ENCODE measurements at places on chromosomes 4 and X.

GRCh38 chrX:10052906-10053625 is 85.9 kb downstream of the CLDN34 start:
- no peak for DNase-seq

- no peak for DNase-seq
Measured at GRCh38 chrX:2552621-2553201, 51.9 kb upstream of the DHRSX start.

DNA sequence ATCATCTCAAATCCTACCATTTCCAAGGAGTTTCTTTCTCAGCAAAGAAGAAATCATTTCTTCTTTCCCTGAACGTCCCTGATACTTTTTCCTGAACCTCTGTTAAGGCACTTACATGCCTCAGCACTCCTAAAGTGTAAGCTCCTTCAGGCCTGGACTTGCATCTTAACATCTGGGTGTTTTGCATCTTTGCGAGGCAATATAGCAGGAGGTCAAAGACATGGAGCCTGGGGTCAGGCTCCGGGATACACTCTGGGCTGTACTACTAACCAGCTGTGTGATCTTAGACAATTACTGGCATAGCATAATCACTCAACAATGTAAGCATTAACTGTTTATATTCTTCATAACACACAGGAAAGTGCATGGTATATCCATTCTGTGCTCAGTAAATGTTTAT is 275.5 kb upstream of the BOD1L1 start:
- DNase-seq, result no peak

GRCh38 chr4:23614284-23614892 is 275.5 kb downstream of the PPARGC1A start:
- DNase-seq, result no peak

GRCh38 chr4:188127214-188127874 is 11.9 kb upstream of the TRIML1 start:
- DNase-seq, result no peak

- no peak for DNase-seq
Measured at GRCh38 chr4:2417226-2417764, 1.1 kb downstream of the ZFYVE28 start.

DNA sequence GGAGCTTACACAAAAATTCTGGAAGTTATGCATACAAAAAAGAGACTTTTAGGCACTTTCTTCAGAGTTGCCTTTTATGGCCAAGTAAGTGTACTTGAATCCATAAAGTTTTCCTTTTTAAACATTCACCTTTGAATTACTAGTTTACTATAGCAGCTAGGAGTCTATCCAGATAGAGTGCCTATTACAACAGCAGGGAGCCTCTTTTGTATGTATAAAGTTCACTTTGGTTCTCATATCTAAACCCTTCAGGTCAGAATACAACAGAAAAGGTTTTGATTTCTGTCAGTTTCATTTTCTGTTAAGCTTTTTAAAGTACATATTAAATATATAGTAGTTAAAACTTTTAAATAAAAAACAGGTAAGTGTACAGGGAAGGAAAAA is 51.4 kb upstream of the IL13RA1 start:
- no peak for DNase-seq

DNA sequence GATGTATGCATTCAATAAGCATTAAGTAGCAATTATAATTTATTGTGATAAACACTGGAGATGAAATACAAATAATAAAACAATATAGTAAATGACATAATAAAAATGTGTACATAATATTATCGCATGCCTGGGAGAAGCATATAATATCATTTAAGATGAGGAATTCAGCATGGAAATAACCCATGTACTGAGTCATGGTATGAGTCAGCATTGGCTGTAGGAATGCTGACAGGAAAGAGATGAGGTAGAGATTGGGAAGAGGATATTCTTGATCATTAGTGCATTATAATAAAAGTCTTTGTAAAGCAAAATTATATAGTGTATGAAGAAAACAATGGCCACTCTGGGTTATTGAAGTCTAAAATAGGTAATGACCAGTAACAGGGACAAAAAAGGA is 82.8 kb downstream of the MAGEB10 start:
- no peak for DNase-seq

DNA sequence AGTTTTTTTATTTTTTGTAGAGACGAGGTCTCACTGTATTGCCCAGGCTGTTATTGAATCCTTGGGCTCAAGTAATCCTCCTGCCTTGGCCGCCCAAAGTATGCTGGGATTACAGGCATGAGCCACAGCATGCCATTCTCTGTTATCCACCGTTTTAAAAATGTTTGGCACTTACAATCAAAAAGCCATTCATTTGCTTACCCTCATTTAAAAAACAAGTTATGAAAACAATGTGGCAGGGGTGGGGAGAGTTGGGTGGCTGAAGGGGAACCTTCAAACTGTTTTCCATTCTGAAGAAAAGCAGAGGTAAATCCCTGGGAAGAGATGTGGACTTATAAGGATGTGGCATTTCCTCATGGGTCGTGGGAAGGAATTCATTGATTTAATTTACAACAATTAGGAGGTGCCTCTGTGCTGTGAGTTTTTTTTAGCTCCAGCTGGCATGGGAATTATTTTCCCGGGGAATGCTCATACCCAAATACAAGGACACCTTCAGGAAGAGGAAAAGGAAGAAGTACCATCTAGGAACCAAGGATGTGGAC is 103.5 kb downstream of the MID1 start:
- no peak for DNase-seq

DNA sequence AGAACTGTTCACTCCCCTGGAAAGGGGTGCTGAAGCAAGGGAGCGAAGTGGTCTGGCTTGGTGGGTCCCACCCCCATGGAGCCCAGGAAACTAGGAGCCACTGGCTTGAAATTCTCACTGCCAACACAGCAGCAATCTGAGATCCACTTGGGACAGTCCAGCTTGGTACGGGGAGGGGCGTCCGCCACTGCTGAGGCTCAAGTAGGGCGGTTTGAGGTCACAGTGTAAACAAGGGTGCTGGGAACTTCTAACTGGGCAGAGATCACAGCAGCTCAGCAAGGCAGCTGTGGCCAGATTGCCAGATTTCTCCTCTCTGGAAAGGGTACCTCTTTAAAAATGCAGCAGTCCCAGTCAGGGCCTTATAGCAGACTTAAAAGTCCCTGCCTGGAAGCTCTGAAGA is 53.9 kb upstream of the GALNTL6 start:
- no peak for DNase-seq

- no peak for DNase-seq
Measured at GRCh38 chr4:57614257-57614932, 504.2 kb upstream of the IGFBP7 start.

GRCh38 chr4:127479031-127479622 is 153.6 kb upstream of the INTU start:
- peak; percentile 12 for DNase-seq

DNA sequence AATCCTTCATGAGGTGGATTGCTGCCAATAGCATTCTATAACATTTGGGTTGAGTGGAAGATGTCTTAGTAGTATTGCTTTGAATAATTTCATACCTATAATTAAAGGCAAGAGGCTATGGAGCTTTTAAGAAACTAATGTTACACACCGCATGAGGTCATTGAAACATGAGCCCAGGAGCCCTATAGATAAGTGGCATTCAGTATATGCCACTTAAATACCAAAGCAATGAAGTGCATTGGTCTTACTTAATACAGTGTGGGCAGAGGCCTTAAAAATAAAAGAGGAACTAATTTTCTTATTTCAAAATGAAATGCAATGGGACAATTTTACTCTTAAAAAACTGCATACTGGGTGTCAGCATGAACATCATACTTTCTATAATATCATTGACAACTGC is 47.5 kb downstream of the SPATA18 start:
- no peak for DNase-seq

GRCh38 chr4:63553123-63553522 is 856.1 kb downstream of the TECRL start:
- no peak for DNase-seq

DNA sequence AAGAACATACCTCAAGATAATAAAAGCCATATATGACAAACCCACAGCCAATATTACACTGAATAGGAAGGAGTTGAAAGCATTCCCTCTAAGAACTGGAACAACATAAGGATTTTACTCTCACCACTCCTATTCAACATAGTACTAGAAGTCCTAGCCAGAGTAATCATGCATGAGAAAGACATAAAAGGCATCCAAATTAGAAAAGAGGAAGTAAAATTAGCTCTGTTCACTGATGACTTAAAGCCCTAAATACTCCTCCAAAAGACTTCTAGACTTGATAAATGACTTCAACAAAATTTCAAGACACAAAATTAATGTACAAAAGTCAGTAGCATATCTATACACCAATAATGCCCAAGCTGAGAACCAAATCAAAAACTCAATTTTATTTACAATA is 235.7 kb downstream of the NKX6-1 start:
- DNase-seq, result no peak

DNA sequence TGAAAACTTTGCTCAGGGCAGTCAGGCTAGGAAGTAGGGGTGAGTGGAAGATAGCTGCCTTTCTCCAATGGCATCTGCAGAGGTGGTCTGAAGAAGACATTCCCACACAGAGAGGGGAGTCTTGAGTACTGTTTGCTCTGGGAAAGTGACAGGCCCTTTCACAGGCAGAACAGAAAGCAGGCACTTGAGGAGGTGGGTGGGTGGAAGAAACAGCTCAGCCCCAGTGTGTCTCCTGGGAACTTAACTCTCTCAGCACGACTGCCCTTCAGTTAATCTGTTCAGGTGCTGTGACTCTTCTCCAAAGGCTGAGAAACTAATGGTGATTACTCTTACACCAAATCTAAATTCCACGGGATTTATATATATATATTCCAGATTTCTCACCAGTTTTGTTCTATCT is 28.3 kb downstream of the ENOPH1 start:
- no peak for DNase-seq

DNA sequence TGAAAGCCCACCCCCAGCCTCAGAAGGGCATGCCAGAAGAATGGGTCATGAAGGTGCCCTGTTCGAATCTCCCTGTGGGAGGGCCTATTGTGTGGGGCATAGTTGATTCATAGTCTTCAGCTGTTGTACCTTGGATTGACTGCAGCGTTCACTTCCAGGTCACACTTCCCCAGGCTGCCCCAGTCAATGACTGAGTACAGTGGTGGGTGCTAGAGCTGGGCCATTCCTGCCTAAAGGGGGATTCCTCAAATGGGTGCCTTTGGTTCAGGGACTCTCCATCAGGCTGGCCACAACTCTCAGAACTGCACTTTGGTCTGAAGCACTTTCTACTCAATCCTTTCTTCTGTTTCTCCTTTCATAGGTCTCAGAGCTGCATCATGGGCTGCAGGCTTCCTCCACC is 35.0 kb upstream of the RASGEF1B start:
- no peak for DNase-seq
